ENCODE measurements at places on chromosomes 1 and 21.

- DNase-seq = no peak
These were observed 141.4 kb downstream of the SYT2 start for GRCh38 chr1:202568826-202569225.

DNA sequence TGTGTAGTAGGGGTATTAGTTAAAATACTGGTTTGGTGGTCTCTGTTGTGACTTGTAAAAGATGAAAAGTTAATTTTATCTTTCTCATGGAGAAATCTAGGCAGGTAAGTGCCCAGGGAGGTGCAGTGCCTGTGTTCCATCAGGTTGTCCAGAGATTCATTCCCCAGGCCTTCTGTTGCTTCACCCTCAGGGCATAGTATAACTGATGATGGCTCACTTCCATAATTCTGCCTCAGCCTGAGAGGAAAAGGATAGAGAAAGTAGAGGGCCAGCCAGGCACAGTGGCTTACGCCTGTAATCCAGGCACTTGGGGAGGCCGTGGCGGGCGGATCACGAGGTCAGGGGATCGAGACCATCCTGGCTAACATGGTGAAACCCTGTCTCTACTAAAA, 153.9 kb downstream of the FMN2 start:
- DNase-seq = no peak

- DNase-seq = no peak
These were observed 11.7 kb downstream of the ADAMTS1 start for GRCh38 chr21:26833460-26833939.

DNA sequence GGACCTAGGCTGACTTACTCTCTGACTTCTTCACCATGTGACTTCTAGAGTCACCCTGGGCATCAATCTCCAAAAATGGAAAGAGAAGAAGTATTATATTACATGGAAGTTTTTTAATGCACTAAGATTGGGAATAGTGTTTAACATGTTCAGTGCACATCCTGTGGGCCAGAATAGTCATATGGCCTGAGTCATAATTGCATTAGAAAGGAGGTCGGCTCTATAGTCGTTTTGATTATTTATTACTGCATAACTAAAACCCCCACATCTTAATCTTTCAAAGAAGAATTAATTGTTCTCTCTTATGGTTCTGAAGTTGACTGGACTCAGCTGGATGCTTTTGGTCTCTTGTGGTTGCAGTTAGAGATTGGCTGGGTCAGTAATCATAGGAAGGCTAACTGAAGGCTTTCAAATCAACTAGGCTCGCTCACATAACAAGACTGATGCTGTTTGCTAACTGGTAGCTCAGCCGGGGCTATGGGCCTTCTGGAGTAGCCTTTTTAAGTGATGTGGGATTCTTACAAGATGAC, 810.6 kb upstream of the ADGRL4 start:
- DNase-seq = no peak

GRCh38 chr1:93811326-93812065, 67.5 kb downstream of the DNTTIP2 start:
- DNase-seq = no peak

Measured in activated CD4-positive, alpha-beta T cell treated with anti-CD3 and anti-CD28 coated beads, Interleukin-2, amount 50 U/mL, for 4 hours (primary cell).